ENCODE measurements at places on chromosomes 7 and 10. TPM values are rescaled to one million over a fixed set of nuclear protein-coding genes. Genes with fewer than 3 reads are reported as not detected.

- DNase-seq = no peak
These were observed 85.6 kb upstream of the KDM7A start for GRCh38 chr7:140262242-140262903.

DNA sequence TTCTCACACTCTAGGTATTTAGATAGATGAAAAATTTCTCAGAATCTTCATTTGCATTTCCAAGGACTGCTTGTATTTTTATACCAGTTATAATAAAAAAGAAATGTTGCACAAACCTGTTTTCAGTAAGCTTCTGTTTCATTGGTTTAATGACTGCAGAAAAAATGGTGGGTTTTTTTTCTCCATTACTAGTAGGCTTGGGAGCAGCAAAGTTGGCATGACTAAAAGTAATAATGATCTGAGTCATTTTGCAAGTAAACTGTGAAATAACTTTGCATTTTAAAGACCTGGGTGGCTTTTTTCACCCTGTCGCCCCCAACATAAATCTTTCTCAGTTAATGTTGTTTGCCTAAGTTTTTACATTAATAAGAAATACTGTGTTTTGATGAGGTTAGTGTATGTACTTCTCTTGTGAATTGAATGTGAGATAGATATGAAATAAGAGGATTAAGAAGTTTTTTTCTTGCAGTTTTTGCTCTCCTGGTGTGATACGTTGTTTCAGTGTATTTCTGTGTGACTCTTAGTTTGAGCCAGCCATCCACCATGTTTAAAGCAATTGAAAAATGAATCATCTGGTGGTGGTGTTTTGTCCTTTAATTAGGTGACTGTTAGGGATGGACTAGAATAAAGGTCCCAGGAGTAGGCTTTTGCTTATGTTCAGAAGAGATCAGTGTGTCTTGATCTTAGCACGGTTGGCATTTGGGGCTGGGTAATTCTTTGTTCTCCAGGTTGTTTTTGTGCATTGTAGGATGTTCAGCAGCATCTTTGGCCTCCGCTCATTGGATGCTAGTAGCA, 1.8 kb downstream of the GNAI1 start:
- no peak for DNase-seq

DNA sequence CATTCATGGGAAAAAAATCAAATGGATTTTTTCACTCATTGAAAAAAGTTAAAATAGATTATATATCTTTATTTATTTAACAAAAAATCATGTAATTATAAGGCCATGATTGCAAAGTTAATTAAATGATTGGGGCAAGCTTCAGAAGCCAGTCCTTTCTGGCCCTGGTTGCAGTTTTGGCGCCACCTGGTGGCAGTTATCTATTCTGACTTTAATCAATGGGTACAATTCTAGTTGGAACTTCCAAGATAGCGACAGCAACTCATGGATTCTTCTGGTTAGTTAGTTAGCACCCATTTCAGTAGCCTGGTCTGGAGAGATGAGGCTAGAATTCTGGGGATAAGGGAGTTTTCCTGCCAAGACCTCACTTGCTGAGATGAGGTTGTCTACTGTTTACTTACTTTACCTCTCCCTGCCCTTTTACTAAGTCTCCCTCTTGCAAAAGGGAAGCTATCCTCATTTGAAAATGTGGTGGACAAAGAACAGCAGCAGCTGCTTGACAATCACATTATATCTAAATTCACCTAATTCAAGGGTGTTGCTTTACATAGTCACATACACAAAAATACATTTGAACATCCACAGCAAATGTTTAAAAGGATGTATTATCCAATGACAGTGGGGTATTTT, 42.3 kb downstream of the NOC3L start:
- DNase-seq = peak; percentile 75

GRCh38 chr7:26760501-26760900, 103.9 kb downstream of the SKAP2 start:
- DNase-seq = no peak

GRCh38 chr7:133807624-133808492, 319.3 kb upstream of the LRGUK start:
- DNase-seq = no peak

GRCh38 chr10:47256751-47257336, 43.2 kb upstream of the GDF10 start:
- no peak for DNase-seq

- no peak for DNase-seq
These were observed 84.7 kb downstream of the AUTS2 start for GRCh38 chr7:69683002-69683401.

DNA sequence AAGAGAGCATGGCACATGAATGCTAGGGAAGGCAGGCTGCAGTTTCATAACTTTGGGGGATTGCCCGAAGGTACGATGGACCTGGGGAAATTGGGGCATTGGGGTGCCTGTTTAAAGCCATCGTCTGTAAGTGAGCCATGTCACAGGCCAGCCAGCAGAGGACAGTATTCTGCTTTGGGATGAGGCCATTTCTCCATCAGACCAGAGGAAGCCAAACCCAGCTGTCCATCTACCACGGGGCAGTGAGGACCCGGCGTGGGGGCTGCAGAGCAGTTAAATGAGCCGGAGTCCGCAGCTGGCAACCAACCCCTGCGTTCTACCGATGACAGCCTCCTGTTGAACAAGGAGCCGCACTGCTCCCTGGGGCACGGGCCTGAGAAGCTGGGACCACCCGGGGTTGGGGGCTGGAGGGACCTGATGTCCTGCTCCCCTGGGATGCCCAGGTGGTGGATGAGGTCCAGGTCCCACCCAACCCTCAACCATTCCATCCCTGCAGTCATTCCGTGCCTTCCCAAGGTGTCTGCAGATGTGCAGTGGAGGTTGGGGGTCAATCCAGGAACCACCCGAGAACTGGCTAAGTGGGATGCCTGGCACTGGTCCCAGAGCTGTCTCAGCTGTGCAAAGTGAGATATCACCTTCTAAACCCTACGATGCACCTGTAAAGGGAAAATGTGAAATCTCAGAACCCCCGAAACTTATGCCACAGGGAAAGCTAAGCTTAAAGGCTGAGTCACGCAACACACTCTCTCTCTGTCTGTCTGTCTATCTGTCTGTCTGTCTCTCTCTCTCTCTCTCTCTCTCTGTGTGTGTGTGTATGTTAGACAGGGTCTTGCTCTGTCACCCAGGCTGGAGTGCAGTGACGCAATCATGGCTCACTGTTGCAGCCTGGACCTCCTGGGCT, 12.1 kb upstream of the RHBDD2 start:
- peak; percentile 50 for DNase-seq

GRCh38 chr7:84231157-84231556, 36.6 kb upstream of the SEMA3A start:
- DNase-seq = no peak

GRCh38 chr10:60958892-60959601, 15.1 kb upstream of the RHOBTB1 start:
- DNase-seq = no peak

GRCh38 chr7:14868937-14869336, 33.6 kb downstream of the DGKB start:
- DNase-seq = no peak

DNA sequence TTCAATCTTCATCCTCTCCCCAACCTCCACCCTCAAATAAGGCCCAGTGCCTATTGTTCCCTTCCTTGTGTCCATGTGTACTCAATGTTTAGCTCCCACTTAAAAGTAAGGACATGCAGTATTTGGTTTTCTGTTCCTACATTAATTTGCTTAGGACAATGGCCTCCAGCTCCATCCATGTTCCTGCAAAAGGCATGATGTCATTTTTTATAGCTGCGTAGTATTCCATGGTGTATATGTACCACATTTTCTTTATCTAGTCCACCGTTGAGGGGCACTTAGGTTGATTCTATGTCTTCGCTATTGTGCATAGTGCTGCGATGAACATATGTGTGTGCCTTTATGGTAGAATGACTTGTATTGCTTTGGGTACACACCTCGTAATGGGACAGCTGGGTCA, 7.2 kb upstream of the NEUROG3 start:
- DNase-seq = no peak

GRCh38 chr10:96642530-96642929, 55.7 kb upstream of the TM9SF3 start:
- DNase-seq = no peak

- DNase-seq = no peak
These were observed 44.6 kb downstream of the TAX1BP1 start for GRCh38 chr7:27784399-27785053.

DNA sequence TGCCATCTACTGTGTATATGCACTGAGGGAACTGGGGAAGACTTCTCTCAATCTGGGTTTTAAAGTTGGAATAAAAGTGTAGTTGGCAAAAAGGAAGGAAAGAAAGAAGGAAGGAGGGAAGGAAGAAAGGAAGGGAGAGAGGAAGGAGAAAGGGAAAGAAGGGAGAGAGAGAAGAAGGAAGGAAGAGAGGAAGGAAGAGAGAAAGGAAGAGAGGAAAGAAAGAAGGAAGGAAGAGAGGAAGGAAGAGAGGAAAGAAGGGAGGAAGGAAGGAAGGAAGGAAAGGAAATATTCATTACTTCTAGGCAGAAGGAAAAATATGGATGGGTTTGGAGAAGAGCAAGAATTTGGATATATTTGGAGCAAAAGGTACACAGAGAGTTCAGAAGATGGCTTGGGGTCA, 343.6 kb upstream of the AUTS2 start:
- DNase-seq = no peak

DNA sequence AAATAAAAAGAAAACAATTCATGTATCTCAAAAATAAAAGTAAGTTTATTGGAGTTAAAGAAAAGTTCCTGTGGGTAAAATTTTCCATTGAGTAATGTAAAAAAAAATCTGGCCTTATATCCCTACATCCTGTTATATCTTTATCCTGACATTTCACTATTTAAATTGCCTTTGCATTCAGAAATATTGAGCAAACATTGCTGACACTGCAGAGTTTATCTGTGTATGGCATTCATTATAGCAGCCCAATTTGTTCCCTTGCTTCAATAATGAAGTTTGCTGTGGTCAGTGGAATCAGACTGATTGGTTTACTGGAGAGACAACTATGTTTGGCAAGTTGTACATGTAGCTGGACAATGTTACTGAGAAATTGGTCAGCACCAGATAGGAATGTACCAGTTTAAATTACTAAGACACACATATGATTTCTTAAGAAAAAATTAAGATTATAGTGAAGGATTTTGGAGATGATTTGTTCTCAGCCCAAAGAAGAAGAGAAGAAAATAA, 271.7 kb downstream of the ANKRD7 start:
- DNase-seq = no peak

- no peak for DNase-seq
These were observed 67.5 kb downstream of the ATXN7L1 start for GRCh38 chr7:105808703-105809590.

DNA sequence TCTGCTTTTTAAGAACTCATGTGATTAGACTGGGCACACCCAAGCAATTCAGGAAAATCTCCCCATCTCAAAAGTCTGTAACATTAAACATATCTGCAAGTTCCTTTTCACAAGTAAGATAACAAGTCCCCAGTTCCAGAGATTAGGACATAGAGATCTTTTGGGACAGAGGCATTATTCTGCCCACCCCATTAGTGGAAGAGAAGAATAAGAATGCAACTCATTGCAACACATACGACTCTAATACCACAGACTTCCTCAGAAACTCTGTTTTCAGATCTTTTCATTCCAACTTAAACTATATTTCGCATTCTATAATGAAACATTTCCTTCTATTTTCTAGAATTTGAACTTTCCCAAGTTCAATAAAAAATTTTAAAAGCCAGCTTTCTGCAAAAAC, 137.7 kb downstream of the SEMA3C start:
- no peak for DNase-seq

GRCh38 chr10:62243647-62243997, 25.0 kb downstream of the RTKN2 start:
- DNase-seq = no peak

GRCh38 chr7:31146030-31146429, 93.9 kb downstream of the ADCYAP1R1 start:
- no peak for DNase-seq

- no peak for DNase-seq
These were observed 117.3 kb downstream of the HIPK2 start for GRCh38 chr7:139660317-139661042.

GRCh38 chr7:52876402-52876801, 159.0 kb upstream of the POM121L12 start:
- no peak for DNase-seq

DNA sequence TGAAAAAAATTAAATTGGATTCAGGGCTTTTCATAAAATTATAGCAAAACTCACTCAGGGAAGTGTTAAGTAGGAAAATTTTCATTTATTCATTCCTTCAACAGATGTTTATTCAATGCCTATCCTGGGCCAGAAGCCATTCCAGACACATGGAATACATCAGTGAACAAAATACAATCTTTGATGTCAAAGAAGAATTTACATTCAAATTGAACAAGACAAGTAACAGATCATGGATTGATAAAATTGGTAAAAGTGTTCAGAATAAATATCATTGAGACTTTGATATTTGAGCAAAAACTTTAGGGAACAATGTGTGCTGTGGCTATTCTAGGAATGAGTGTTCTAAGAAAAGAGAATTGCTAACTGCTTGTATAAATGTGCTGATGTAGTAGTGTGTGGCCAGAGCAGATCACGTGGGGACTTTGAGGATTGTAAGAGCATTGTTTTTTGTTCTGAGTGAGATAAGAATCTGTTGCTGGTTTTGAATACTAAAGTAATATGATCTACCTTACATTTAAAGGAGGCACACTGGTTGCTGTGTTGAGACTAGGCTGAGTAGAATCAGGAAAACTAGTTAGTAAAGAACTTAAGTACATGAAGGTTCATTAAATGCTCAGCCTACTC, 957.2 kb downstream of the PCDH15 start:
- no peak for DNase-seq

- no peak for DNase-seq
These were observed 22.0 kb upstream of the TMEM120A start for GRCh38 chr7:76016191-76016947.

- no peak for DNase-seq
These were observed 111.0 kb downstream of the TRIL start for GRCh38 chr7:28847176-28847575.

DNA sequence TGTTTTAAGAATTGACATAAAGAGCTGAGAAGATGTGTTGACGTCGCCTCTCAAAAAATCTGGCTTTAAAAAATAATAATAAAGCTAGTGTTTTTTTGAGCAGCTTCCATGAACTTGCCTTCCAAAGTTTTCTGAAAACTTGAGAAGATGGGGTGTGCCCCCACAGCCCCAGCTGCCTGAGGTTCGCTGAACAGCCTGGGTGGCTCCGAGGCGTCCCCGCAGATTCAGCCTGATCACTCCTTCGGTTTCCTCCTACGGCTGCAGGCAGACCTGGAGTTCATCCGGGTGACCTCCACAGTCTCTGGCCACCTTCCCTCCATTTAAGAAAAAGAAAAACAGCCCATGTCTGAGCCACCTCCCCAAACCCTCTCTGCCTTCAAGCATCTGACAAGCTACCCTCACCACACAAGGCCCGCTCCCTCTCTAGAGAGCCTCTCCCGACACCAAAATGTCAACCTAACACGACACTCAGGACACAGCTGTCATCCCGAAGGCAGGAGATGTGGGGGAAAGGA, 177.8 kb downstream of the PTPRN2 start:
- DNase-seq = no peak

- DNase-seq = no peak
These were observed 57.2 kb upstream of the STRIP2 start for GRCh38 chr7:129376778-129377700.

The CYP2E1 gene
- 0.93 TPM for total RNA-seq

The HOXA1 gene
- total RNA-seq = 0.08 TPM

The DDC gene
- 74.9 TPM for total RNA-seq

The PLCE1 gene
- 0.75 TPM for total RNA-seq

The KIAA1217 gene
- total RNA-seq = 12.8 TPM

The CRTAC1 gene
- total RNA-seq = 0.14 TPM

The TAF6 gene
- total RNA-seq = 17.9 TPM

The FOXP2 gene
- 4.0 TPM for total RNA-seq

The ASB15 gene
- not detected for total RNA-seq

The HDAC9 gene
- 10.1 TPM for total RNA-seq

The SPDYE17 gene
- not detected for total RNA-seq

The BAIAP2L1 gene
- 8.6 TPM for total RNA-seq

Data from liver (tissue), 10 donors.